Activated naive CD4-positive, alpha-beta T cell treated with anti-CD3 and anti-CD28 coated beads, Interleukin-2, amount 50 U/mL, for 72 hours (primary cell): ENCODE measurements at places on chromosomes 7 and 10. TPM values are rescaled to one million over a fixed set of nuclear protein-coding genes. Genes with fewer than 3 reads are reported as not detected.

DNA sequence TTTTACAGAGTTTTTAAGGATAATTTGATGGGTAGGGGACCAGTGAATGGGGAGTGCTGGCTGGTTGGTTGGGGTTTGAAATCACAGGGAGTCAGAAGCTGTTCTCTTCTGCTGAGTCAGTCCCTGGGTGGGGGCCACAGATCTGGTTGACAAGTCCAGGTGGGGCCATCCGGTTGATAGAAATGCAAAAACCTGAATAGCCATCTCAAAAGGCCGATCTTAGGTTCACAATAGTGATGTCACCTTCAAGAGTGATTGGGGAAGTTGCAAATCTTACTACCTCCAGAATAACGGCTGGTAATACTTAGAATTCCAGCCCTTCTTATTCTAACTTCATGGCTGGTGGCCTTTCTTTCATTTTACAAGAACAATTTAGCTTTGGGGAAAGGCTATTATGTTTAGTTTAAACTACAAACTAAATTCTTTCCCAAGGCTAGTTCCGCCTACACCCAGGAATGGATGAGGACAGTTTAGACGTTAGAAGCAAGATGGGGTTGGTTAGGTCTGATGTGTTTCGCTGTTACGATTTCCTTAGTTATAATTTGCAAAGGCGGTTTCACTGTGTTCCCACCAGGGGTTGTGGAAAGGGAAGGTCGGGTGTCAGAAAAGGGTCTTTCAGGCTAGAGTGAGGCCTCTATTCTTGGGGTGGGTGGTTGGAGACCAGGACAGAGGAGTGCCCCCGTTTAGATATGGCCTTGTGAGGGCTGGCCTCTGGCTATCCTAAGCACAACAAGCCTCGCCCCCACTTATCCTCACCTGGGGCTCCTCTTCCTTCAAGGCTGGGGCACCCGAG, 27.4 kb downstream of the IFT22 start:
- DNase-seq: no peak

DNA sequence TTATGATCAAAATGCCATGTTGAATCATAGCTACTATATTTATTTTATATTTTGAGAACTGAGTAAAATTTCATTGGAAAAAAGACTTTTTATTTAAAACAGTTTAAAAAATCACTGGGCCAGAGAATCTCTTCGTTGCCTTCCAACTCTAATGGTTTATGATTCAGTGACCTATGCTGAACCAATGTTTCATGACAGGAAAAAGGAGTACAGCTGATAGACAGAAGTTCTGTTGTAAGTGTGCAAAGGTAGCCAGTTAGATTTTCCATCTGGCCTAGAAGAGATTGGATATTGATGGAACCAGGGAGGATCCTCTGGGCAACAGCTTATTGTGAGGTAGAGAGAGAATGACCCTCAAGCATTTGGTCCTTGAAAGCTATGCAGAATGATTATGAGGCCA, 745.8 kb downstream of the SUGCT start:
- no peak for DNase-seq

DNA sequence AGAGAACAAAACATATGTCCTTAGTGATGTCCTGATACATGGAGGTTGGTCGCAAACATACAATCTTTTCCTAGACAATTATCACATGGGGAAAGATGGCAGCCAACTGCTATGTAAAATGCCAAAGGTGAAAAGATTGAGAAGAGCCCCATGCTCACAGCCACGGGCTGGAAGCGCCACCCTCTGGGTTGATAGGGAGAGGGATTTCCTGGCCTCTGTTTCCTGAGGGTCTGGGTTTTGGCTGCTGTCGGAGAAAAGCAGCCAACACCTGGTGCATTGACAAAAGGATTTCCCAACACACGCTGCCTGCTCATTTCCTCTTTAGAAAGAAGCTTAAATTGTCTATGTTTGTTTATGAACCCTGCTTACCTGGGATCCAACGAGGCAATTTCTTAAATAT, 43.8 kb downstream of the ITIH5 start:
- no peak for DNase-seq

GRCh38 chr10:423178-423577, 266.3 kb downstream of the DIP2C start:
- DNase-seq: no peak

DNA sequence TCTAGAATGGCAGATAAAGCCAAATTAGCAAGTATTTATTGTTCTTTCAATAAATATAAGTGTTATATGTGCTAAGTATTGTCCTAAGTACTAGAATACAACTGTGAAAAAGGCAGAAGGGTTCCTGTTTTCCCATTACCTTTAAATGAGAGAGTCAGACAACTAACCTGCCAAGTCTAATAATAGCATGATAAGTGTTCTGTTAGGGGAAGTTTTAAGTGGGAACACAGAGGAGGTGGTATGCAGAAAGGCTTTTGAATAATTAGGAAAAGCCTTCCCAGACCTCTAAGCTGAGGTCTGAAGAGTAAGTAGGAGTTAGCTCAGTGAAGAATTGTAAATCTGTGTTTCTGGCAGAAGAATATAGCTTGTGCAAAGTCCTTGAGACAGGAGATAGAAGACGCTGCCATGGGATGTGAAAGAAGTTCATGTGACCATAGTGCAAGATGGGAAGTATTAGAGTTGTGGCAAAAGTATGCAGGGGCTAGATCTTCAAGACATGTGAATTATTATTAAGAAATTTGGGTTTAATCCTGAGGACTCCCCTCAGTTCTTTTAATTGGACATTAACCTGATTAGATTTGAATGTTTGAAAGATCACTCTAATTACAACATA, 12.5 kb downstream of the SHOC2 start:
- no peak for DNase-seq

- DNase-seq: no peak
These were observed 33.4 kb upstream of the SLC39A12 start for GRCh38 chr10:17918187-17918903.

GRCh38 chr10:36489611-36490228, 635.7 kb upstream of the ANKRD30A start:
- no peak for DNase-seq

DNA sequence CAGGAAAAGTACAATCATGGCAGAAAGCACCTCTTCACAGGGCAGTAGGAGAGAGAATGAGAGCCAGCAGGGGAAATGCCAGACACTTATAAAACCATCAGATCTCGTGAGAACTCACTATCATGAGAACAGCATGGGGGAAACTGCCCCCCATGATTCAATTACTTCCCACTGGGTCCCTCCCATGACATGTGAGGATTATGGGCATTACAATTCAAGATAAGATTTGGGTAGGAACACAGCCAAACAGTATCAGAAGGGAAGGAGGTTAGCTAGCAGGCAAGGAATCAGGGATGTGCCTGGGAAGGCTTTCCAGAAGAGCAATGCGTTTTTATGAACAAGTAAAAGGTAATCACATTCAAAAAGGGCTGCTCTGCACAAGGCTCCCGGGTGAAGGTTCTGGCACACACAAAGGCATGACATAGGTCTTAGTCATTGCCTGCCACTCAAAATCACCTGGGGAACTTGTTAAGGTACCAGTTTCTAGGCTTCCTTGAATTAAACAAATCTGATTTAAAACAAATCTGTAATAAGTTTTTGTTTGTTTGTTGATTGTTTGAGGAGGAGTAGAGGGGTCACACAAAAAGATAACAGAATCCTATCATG, 40.9 kb downstream of the BMPER start:
- DNase-seq: no peak

DNA sequence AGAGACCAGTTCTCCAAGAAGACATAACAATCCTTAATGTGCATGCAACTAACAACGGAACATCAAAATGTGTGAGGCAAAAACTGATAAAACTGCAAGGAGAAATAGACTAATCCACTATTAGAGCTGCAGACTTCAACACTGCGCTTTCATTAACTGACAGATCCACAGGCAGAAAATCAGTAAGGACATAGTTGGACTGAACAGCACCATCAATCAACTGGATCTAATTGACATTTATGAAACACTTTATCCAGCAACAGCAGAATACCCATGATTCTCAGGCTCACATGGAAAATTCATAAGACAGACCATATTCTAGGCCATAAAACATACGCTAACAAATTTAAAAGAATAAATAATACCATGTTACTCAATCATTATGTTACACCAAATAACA, 21.6 kb upstream of the ATP6V0A4 start:
- DNase-seq: no peak

- no peak for DNase-seq
These were observed 2.9 kb upstream of the ZNF33A start for GRCh38 chr10:38007551-38007950.

GRCh38 chr10:21624951-21625350, 90.9 kb downstream of the MLLT10 start:
- DNase-seq: no peak

- no peak for DNase-seq
These were observed 12.0 kb upstream of the AKR1B1 start for GRCh38 chr7:134470864-134471263.

DNA sequence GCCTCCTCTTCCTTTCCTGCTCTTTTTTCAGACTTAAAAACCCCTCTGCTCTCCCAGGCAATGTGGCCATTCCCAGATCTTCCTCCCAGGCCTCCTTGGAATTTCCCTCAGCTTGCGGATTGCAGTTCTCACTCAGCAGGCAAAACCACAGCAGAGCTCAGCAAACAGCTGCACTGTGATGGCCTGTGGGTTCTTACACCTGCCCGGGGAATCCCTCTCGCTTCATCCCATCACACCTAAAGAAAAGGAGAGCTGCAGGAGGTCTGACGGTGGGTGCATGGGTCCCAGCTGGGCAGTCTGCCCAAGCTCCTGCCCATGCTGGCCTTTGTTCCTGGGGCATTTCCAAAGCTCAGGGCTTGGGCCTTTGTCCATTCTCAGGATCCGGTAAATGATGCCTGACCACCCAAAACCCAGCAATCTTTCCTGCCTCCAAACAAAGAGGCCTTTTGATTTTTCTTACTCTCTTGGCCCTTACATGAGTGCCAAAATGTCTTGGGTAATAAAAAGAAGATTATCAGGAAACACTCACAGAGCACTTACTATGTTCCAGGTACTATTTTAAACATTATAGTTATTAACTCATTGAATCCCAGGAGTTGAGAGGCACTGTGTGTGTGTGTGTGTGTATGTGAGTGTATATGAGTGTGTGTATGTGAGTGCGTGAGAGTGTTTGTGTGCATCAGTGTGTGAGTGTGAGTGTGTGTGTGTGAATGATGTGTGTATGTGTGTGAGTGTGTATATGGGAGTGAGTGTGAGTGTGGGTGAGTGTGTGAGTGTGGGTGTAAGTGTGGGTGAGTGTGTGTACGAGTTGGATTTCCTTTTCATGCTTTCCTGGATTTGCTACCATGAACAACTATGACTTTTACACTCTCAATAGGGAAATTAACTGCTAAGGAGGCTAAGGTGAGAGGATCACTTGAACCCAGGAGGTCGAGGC, 64.5 kb upstream of the PODXL start:
- DNase-seq: no peak

- DNase-seq: no peak
These were observed 2.5 kb upstream of the CLDN4 start for GRCh38 chr7:73828107-73828803.

RGR gene
- not detected for total RNA-seq

DNA sequence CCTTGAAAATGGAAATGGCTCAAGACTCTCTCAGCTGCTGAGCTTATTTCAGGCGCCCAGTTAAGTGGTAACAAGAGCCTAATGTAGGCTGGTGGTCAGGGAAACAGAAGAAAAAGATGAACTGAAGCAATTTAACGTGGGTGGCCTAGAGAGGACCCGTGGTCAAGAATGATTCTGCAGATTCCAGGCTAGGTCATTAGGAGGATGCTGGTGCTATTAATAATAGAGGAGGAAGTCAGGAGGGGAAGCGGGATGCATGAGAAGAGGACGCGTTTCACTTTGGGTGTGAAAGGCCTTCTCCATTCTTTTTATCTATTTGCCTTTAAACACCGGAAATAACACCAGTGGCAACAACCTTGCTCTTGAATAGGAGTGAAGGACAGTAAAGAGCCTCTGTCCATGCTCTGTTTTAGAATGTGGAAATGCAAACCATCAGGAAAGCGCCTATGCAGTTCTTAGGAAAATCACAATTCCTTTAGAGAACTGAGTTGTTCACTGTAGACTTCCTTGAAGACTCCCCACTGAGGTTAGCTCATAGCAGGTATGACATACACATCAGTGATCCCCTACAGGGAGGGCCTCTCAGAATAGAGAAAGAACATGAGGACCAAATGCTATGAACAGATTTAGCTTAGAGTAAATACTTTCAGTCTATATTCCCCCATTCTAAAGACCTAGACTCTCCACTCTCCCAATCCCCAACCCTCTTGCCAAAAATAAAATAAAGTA, 8.6 kb downstream of the LIPA start:
- no peak for DNase-seq

- peak; percentile 64 for DNase-seq
These were observed 110.7 kb downstream of the RNF32 start for GRCh38 chr7:156751319-156751718.

GRCh38 chr7:139675127-139676125, 102.4 kb downstream of the HIPK2 start:
- DNase-seq: no peak

- no peak for DNase-seq
These were observed 120.9 kb downstream of the C10orf105 start for GRCh38 chr10:71598621-71599055.

- DNase-seq: peak; percentile 62
These were observed 15.3 kb downstream of the KCNH2 start for GRCh38 chr7:150962553-150963399.

- no peak for DNase-seq
These were observed 34.3 kb downstream of the FRMPD2 start for GRCh38 chr10:48240196-48240595.

TMEM236 gene
- total RNA-seq: 0.05 TPM

DNA sequence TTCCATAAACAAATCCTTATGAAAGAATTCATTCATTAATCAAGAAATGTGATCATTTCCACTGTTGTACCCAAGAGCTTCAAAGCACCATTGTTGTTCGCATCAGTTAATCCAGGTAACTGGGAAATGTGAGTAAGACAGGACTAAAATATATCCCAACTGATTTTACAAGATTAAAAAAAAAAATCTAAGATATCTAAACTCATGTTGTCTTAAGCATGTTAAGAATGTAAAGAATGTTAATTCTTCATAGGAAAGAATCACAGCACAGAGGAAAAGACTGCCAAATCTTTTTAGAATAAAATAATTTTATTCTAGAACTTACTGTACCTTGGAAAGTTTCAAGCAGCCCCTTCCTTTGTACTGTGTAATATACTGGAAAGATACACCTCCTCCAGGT, 16.4 kb downstream of the FZD1 start:
- no peak for DNase-seq

SHH gene
- not detected for total RNA-seq

- no peak for DNase-seq
These were observed 690.4 kb upstream of the NRP1 start for GRCh38 chr10:34024693-34025425.

DNA sequence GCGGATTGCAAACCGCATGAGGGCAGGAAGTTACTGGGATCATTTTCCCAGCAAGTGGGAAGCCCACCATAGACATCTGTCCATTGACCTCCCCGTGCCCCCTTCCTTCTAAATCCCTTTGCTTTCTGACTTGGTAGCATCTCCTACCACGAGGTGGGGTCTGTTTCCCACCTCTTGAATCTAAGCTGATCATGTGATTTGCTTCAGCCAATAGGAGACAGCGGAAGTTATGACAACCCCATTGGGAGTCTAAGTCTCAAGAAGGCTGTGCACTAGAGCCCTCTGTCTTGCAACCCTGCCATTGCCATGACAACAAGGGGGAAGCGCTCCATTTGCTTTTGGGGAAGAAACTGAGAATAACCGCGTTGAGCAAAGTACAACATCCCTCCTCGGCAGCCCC, 39.2 kb upstream of the CARD11 start:
- DNase-seq: no peak

GRCh38 chr7:118664498-118664897, 440.0 kb downstream of the ANKRD7 start:
- no peak for DNase-seq

- DNase-seq: no peak
These were observed 5.3 kb downstream of the EN2 start for GRCh38 chr7:155463114-155463811.

- no peak for DNase-seq
These were observed 461.6 kb upstream of the DPP6 start for GRCh38 chr7:153590571-153590970.
